ENCODE measurements at places on chromosomes 13 and 19. TPM values are rescaled to one million over a fixed set of nuclear protein-coding genes. Genes with fewer than 3 reads are reported as not detected.

The ETV2 gene
- total RNA-seq, result not detected

The NMRK2 gene
- total RNA-seq, result not detected

The ZNF729 gene
- not detected for total RNA-seq

The FBXO27 gene
- total RNA-seq, result 3.7 TPM

The ZNF491 gene
- total RNA-seq, result 5.2 TPM

The FFAR1 gene
- total RNA-seq, result not detected

The CKM gene
- not detected for total RNA-seq

The ZNF560 gene
- 0.49 TPM for total RNA-seq

The FUT6 gene
- total RNA-seq, result 36.8 TPM

The METTL21C gene
- total RNA-seq, result not detected

The NLRP8 gene
- not detected for total RNA-seq

The BRSK1 gene
- total RNA-seq, result 10.1 TPM

The C5AR2 gene
- total RNA-seq, result 15.2 TPM

The EXOSC5 gene
- 15.2 TPM for total RNA-seq

The ALKBH7 gene
- total RNA-seq, result 77.1 TPM

The KLK12 gene
- total RNA-seq, result 4.2 TPM

All from vagina (tissue), 2 donors.